Dorsolateral prefrontal cortex (tissue), 122 donors: ENCODE measurements at places on chromosomes 13 and 19.

DNA sequence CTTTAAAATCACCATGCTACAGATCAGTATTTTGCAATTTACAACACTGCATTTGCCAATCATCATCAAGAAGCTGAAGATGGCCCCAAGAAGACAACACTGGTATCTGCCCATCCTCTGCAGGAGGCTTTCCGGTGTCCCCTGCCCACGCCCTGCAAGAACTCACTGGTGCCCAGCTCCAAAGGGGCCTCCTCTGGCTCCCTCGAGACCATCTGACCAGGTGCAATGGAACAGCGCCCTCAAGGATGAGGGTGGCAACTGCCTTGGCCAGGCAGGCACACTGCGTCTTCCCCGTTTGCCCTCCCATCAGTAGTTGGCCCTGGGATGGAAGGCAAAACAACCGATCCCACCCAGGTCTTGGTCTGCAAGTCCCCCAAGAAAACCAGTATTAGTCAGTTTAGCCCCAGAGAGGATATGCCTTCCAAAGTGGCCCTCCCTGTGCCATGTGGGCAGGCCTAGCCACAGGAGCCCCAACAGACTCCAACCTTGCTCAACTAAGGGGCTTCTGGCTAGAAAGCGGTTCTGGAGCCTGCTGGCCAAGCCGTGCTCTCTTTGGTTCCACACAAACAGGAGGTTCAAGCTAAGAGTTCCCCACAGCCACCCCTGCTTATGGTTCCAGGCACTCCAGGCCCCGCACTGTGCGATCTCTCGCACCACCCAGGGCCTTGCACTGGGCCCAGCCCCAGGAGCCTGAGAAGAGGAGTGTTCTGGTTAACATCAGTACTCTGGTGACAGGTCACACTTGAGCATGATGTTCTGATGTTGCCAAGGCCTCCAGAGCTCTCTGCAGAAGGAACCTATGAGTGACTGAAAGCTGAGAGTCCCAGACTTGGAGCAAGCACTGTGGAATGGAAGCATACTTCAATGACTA, 4.7 kb downstream of the PCID2 start:
- no peak for DNase-seq

- DNase-seq, result no peak
Measured at GRCh38 chr19:5434351-5434917, 20.8 kb upstream of the ZNRF4 start.

DNA sequence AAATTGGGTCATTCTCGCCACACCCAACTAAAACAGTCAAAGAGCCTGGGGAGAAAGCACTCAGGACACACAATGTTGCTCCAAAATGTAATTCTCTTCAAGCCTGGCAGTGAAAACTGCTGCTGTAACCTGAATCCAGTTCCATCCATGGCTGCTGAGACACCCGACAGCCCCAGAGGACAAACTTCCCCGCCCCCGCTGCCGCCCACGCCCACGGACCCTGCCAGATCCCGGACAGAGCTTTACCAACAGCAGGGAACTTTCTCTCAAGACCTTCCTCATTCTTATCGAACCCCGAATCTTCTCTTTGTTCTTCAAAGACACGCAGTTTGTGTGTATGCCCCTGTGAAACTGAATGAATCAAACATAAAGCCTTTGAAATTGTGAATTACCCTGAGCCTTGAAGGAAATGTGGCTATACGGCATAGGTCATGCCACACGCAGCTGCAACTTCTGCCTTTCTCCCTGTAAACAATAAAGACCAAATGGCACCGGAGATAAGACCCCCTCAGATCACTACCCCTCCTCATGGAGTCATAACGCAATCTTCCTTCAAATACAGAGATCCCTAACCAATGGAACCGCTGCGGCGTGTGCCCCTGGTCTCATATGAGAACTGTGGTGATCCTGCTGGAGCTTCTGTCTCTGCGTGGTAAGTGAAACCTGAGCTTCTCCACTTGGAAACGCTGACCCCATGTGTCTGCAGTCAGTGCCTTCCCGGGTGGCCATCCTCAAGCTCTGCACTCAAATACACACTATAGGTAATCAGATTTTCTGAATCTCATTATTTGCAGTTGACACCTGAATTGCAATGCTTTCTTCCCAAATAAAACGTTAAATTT, 4.8 kb upstream of the LAMP1 start:
- no peak for DNase-seq

DNA sequence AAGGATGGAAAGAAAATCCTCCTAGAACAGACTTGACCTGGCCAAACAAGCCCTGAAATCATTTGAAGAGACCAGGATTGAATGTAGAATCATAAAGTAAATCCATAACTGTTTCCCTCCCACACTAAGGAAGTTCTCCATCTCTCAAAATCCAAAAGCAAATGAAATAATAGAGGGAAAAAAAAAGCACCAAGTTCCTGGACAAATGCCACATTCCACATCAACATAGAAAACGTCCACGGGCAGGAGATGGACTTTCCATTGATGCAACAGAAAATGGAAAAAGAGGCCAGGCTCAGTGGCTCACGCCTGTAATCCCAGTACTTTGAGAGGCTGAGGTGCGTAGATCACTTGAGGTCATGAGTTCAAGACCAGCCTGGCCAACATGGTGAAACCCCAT, 56.2 kb downstream of the INSR start:
- no peak for DNase-seq
